ENCODE measurements at places on chromosomes 6 and 20.
A peak's percentile ranks its signal among the peaks of the same experiment; 100 is the strongest.

DNA sequence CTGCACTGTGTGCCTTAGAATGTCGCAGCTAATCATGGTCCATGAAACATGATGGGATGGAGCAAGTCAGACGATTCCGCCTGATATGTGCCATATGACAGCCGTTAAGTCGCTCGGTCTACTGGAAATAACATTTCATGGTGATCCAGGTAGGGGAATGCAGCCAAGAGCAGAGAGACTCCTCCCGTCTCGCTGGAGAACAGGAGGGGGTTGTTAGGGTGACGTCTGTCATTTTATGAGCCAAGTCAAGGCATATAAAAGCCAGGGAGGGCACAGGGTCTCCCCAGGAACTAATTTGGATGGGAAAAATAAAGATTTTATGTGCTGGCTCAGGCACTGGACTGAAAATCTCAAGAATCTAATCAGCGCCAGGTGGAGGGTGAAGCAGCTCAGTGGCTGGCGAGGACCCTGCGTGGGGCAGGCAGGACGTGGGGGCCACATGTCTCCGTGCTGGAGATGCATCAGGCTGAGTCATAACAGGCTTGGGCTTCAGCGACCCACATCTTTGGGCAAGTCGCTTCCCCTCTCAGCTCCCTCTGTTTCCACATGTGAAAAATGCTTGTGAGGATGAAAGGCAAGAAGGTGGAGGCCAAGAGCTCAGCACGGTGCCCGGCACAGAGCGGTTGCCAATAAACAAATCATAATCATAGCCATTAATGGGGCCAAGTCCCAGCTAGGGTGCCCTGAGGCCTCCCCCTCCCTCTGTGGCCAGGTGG lies 234.6 kb downstream of the ANKRD60 start:
- peak; percentile 43 for DNase-seq

- no peak for DNase-seq
Measured at GRCh38 chr6:164763788-164764187, 545.6 kb downstream of the C6orf118 start.

GRCh38 chr6:134357022-134357487 lies 39.1 kb upstream of the SGK1 start:
- no peak for DNase-seq

DNA sequence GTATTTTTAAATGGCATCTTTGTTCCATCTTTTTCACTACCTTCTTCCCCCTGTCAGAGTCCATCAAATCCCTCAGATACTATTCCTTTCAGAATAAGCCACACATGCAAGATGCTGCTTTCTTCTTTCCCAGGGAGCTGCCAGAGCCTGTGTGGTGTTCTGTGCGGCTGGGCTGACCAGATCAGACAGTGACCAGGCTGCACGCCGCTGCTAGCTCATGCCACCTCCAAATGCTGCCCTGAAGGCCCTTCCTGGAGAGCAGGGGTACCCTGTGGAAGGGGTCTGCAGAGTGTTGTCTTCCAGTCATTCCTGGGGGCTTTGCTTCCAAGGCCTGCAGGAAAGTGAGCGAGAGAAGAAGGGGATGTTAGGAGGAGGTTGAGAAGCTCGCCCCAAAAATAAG lies 179.1 kb upstream of the SUPT3H start:
- DNase-seq: no peak

GRCh38 chr6:47323321-47323720 lies 13.6 kb upstream of the TNFRSF21 start:
- no peak for DNase-seq

DNA sequence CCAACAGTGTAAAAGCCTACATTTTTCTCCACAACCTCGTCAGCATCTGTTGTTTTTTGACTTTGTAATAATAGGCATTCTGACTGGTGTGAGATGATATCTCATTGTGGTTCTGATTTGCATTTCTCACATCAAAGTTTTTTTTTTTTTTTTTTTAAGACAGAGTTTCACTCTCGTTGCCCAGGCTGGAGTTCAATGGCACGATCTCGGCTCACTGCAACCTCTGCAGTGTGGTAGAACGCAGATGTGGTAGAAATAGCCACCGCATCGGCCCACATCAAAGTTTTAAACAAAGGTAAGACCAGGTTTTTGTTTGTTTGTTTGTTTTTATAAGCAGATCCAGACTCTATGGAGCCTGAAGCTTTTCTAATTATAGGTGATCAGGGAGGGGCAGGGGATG lies 12.7 kb upstream of the PPP1R3G start:
- no peak for DNase-seq

GRCh38 chr6:64050590-64050989 lies 415.0 kb downstream of the PHF3 start:
- no peak for DNase-seq

GRCh38 chr6:133758815-133759335 lies 130.0 kb upstream of the TCF21 start:
- DNase-seq: no peak

DNA sequence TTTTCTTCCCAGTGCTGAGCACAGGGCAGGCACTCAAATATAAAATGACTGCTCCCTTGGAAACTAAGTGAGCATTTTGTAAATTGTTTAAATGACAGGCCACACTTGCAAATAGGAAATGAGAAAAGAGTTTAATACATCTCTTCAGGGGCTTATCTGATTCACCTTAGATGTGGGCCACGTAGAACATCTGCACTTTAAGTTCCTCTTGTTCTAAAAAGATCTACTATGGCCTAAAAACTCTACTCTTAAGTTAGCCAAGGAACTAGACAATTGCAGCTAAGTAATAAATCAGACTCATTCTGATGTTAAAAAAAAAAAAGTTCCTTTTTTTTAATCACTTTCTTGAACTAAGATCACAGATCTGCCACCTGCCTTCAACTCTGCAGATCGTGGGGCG lies 126.3 kb downstream of the KIF16B start:
- no peak for DNase-seq

DNA sequence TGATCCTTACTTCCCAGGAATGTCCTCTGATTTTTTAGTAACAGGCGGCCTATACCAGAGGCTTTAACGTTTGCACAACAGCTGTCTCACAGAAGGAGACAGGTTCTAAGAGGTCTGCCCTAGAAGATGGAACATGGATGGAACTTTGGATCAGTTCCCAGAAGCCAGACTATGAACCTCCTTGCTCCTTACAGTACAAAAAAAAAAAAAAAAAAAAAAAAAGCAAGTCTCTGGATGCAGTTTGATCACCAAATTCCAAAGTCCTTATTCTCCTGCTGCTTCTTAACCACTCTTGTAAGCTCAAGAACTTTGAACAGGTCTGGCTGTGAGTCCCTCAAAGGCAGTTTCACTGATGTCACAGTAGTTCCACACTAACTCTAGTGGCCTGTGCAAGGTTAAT lies 2.0 kb upstream of the TRMT11 start:
- DNase-seq: peak; percentile 62

GRCh38 chr6:85676086-85676729 lies 33.5 kb upstream of the SYNCRIP start:
- no peak for DNase-seq

DNA sequence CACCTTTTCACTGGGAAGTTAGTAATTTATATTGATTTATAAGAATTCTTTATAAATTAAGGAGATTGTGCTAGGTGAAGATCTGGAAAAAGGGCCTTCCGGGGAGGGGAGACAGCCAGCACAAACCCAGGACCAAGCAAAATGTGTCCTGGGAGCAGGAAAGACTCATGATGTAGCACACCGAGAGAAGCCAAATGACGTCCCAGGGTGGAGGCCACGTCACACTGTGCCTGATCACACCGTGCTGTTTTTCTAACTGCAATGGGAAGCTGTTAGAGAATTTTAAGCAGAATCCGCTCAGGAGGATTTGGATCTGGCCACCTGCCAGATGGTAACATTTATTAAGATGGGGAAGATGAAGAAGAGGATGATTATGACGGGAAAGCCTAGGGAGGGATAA lies 72.7 kb upstream of the AKAP12 start:
- no peak for DNase-seq

GRCh38 chr6:31557443-31558317 lies 10.3 kb downstream of the NFKBIL1 start:
- no peak for DNase-seq

GRCh38 chr20:25293910-25294458 lies 46.1 kb downstream of the PYGB start:
- DNase-seq: no peak

Measured in astrocyte of the spinal cord (primary cell).